ENCODE measurements at places on chromosomes 6 and 20.

GRCh38 chr6:24907919-24908649 is 27.7 kb downstream of the RIPOR2 start:
- no peak for DNase-seq

GRCh38 chr20:4083098-4083865 is 67.9 kb upstream of the RNF24 start:
- DNase-seq = no peak

- DNase-seq = no peak
Measured at GRCh38 chr6:53539561-53539960, 5.3 kb downstream of the GCLC start.

DNA sequence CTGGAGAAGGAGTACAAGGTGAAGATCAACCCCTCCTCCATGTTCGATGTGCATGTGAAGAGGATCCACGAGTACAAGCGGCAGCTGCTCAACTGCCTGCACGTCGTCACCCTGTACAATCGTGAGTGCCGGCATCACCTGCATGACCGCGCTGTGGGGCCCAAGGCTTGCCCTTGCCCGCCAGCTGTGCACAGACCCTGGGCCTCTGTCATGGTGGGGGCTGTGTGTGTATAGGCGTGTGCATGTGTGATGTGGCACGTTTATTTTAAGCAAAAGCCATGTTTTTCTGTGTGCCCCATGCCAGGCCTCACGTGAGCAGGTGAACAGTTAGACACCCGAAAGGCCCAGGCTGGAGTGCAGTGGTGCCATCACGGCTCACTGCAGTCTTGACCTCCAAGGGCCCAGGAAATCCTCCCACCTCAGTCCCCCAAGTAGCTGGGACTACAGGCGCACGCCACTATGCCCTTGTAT is 36.3 kb downstream of the PYGB start:
- no peak for DNase-seq

DNA sequence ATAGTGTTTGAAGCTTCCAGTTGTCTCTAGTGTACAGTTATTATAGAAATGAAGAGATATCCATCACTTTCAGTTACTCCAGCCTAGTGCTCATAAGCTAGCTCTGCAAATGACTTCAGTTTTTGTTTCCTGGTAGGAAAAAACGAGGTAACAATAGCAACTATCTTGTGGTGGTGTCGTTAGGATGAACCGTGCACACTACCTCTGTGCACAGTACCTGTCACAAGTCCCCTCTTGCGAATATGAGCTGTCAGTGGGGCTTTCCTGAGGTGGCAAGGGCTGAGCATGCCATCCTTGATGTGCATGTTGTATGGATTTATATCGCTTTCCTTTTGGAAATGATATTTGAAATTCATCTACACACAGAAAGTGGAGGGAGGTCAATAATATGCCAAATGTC is 151.8 kb downstream of the ARID1B start:
- no peak for DNase-seq

DNA sequence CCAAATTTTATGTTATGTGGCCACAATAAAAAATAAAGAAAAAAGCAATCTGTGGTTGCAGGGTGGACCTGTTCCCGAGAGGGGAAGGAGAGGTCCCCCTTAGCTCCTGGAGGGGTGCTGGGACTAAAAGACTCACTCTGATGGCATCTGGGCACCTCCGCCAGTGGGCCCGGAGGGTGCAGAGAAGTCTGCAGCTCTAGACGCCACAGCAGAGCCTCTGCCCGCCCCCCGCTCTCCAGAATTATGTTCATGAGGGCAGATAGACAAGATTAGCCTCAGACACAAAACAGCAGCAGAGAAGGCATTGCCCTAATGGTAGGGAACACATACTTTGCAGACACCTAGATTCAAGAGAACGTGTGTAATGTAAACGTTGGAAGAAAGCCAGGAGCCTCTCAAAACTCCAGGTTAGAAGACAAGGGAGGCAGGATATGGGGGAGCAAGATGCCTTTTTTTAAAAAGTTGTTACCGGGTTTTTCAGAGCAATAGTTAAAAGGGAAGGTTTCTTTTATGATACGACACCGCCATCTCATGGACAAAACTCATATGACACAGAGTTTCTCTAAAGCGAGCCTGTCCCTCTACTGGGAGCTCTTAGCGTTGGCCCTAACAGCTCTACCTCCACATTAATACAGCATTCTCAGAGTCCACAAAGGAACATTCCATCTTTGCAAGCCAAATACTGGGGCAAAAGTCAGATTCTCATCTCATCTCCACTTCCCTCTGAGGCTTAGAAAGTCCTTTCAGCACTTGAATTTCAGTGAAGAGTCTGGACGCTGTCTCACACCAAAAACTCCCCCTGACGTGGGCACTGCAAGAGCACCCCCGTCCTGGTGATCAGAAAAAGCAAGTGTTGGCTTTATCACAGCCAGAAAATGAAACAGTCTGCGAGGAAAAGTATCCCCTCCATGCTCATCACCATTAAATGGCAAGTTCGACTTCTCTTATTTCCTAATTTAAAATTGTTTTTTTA is 47.2 kb downstream of the FOXF2 start:
- DNase-seq = peak; percentile 35

DNA sequence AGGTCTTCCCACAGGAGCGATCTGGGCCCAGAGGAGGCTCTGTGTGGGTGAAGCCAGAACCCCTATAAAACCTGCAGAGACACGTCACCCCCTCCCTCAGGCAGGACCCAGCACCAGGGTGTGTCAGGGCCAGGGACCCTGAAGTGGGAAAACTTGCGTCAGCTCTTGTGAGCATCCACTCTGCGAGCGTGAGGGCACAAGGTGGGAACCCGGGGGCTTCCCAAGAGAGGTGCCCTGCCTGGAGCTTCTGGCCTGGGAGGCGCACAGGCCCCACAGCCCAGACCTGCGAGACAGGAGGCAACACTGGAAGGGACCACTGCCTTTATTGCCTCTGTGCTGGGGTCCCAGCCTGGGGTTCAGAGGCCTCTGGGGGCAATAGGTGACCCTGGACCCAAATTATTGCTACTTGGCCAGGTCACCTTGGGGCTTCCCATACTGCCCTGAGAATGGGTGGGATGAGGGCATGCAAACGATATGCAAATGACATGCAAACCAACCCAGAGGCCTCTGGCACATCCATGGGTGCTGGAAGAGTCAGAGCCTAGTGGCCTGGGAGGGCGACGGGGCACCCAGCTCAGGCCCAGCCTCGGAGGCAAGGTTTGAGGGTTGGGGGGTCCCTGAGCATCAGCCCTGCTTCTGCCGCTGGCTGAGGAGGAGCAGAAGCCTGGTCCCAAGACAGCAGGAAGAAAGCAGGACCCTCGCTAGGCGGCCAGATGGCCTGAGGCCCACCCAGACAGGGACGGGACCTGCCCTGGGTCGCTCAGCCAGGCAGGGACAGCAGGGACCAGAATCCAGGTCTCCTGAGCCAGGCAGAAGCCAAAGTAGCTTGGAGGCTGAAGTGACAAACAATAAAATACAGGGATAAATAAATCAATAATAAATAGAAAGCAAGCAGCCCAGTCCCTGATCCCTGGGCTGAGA is 5.1 kb upstream of the C20orf144 start:
- no peak for DNase-seq

DNA sequence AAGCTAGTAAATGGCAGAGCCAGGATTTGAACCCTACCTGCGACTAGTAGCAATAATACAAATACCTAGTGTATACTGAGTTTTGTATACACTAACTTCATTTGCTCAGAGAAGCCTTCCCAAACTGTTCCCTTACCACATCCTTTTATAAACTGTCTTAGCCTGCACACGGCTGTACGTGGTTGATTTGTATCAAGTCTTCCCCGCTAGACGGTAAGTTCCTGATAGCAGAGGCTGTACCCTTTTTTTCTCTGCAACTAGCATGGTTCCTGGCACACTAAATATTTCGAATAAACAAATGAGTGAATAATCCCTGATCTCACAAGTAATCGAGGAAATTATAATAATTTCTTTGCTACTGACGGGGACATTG is 636 bp downstream of the RTF2 start:
- no peak for DNase-seq

GRCh38 chr20:57391439-57392301 is 474 bp downstream of the RBM38 start:
- no peak for DNase-seq

DNA sequence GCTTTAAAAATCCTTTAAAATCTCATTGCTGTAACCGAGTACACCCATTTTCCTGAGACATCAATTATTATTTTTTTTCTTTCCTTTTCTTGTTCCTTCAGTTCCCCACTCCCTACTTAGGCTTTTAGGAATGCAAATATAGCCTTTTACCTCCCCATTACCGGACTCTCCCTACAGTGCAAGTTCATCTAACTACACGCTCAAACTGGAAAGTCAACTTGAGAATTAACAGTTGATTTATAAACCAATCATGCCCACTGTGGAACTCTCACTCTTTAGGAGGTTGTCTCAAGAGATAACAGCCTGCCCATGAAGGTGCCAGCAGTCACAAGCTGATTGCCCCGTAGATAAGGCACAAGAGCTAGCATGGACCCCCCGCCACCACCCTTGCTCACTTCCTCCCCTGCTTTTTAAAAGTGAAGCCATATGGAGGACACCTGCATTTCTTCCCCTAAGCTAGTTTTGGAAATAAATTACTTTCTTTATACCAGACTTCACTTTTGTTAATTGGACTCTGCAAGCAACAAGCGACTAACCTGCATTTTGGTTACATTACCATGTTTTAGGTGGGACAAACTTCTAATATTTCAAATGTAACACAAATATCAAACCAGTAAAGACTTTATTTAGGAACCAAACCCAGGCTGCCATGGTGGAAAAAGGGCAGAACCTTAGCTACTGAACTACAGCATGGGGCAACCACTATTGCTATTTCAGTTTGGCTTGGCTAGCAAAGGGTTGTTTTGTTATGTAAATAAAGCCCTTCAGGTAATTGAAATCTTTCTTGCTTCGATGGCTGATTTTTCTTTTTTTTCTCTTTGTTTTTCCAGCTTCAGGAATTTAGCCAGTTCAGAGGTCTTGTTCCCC is 34.9 kb downstream of the UBD start:
- DNase-seq = no peak

DNA sequence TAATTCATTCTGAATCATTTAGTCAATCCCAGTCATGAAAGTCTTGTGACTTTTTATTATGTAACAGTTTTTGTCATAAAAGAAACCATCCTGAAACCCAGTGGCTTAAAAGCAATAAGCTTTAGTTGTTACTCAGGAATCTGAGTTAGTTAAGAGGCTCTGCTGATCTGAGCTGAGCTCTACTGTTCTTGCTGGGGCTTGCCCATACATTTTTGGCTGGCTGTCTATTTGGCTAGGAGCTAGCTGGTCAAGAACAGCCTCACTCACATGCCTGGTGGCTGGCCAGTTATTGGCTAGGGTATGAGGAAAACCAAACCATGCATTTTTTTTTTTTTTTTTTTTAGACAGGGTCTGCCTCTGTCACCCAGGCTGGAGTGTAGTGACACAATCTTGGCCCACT is 10.6 kb downstream of the TCF21 start:
- DNase-seq = no peak

- DNase-seq = no peak
Measured at GRCh38 chr6:80331974-80332373, 225.5 kb downstream of the BCKDHB start.

- peak; percentile 72 for DNase-seq
Measured at GRCh38 chr6:53048431-53049195, 16.6 kb upstream of the FBXO9 start.

DNA sequence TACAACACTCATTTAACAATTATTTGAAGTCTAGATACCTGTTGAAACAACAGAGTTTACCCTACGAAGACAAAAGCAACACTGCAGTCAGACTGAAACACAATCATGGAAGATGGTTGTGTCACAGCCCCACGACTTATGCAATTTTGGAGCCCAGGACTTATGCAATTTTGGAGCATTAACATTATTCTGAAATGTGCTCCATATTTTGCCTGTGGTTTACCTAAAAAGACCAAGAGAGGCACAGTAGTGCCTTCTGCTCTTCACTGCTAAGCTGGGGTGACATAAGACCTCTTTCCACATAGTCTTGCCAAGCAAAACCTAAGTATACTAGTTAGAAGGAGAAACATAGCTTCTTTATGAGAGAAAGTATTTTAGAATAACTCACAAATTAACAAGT is 216.5 kb downstream of the PTPRK start:
- DNase-seq = no peak

GRCh38 chr6:112827793-112828192 is 480.7 kb downstream of the RFPL4B start:
- no peak for DNase-seq

DNA sequence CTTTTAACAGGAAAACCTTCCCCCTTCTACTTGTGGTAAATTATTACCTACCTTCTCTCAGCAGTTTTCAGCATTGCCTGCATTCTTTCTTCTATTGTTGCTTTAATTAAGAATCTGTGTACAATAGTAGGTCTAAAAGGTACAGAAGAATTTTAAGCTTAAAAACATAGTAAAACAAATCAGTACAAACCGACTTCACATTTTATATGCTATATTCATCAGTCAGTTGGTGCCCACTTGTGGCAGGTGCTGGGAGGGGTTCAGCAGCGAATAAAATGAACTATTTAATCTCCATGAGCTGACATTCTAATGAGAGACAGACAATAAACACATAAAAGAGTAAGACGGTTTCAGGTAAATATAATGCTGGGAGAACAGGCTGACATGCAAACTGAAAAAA is 73.4 kb upstream of the FBXO30 start:
- DNase-seq = no peak

GRCh38 chr20:52893498-52893897 is 78.7 kb upstream of the TSHZ2 start:
- DNase-seq = no peak

- DNase-seq = no peak
Measured at GRCh38 chr6:101312652-101313051, 80.9 kb upstream of the GRIK2 start.

GRCh38 chr20:63284544-63284949 is 8.4 kb upstream of the COL20A1 start:
- DNase-seq = no peak

- DNase-seq = no peak
Measured at GRCh38 chr20:63568170-63568981, 5.7 kb downstream of the HELZ2 start.

All from AG09309 (cell line).